ENCODE measurements at places on chromosomes 6 and 20.

DNA sequence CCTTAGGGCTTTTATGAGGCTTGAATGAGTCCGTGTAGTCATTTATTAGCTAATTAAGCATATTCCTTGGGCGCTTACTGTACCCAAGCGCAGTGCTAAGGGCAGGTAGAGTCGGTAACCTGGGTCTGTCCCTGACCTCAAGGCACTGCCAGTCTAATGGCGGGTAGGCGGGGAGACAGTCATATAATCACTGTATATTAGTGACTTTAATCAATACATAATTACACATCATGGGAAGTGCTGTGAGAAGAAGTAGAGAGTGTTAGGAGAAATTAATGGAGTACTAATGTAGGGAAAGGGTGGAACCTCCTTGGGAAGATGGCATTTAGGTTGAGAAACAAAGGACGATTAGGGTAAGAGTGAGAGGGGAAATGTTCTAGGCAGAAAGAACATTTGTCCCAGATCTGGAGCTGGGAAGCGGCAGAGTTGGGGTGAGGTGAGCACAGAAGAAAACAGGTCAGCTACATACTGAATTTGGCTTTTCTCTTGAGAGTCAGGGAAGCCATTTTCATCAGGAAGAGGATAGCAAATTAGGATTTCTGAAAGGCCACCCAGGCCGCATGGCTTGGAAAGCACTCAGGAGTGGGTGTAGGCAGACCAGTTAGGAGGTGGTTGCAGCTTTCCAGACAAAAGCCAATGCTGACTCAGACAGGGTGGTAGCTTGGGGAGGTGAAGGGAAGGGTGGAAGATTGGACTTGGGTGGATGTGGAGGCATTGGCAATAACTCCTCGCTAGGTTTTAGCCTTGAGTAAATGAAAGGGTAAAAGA lies 954 bp upstream of the BLCAP start:
- no peak for DNase-seq

DNA sequence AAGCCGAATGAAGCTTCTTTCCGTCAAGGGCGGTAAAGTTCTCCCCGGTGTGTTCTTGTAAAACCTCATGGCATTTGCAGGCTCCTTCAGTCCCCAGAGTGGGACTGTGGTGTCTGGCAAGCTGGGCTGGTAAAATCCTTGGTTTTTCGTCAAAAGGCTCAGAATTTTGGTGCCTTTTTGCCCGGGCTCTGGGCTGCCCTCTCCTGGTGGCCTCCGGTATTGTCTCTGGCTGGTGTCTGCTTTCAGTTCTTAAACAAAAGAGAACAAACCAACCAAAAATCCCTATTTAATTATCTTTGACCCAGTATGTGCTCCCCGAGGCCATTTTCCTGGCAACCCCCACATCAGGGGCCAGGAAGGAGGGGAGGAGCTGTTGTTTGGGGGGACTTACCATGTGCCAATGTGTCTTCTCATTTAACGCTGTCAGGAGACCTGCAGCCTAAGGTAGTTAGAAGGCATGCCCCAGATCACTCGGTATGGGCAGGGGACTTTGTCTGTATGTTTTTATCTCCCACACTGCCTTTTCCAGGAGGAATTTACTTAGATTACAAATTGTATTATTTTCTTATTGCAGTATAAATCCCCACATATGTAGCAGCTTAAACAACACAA lies 11.1 kb downstream of the CDH4 start:
- DNase-seq, result peak; percentile 1

DNA sequence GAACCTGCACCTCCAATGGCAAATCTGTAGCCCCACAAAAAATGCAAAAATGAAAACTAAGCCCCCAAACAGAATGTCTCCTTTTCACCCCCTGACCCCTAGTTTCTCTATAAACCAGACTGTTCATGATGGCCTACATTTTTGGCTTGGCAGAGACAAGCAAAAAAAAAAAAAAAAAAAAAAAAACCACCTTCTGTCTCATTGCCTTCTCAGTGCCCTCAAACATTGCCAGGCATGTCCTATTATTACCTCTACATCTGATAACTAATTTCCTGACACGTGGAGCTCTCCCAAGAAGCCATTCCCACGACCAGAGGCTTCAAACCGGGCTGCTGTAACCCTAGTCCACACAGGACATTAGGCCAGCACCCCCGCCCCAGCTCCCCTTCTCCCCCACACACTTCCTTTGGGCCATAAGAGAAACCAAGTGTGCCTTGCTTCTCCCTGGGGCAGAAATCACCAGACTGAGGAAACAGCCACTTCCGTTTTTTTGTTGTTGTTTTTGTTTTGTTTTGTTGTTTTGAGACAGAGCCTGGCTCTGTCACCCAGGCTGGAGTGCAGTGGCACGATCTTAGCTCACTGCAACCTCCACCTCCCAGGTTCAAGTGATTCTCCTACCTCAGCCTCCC lies 65.4 kb downstream of the GPR6 start:
- DNase-seq, result no peak

- DNase-seq, result peak; percentile 31
These were observed 12.2 kb upstream of the KCNK15 start for GRCh38 chr20:44733341-44734069.

- DNase-seq, result no peak
These were observed 56.8 kb upstream of the MTRF1L start for GRCh38 chr6:153059311-153059710.

GRCh38 chr20:8853805-8854338 lies 215.0 kb upstream of the PLCB4 start:
- DNase-seq, result peak; percentile 43

DNA sequence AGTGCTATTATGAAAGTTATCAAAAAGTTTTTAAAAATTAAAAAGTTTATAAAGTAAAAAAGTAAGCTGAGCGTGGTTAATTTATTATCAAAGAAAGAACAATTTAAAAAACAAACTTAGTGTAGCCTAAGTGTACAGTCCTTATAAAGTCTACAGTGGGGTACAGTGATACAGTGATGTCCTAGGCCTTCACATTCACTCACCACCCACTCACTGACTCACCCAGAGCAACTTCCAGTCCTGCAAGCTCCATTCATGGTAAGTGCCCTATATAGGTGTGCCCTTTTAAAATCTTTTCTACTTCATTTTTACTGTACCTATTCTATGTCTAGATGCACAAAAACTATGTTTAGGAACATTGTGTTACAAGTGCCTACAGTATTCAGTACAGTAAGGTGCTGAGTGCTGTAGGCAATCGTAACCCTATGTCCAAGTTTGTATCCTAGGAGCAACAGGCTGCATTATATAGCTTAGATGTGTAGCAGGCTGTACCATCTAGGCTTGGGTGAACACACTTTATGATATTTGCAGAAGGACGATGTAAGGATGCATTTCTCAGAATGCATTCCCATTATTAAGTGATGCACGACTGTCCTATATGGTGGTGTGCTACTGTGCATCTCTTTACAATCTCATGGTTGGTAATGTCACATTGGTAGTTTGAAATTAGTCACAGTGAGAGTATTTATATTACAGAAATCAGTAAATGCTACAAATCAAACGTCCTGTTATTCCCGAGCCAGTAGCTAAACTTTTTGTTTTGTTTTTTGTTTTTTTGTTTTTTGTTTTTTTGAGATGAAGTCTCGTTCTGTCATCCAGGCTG lies 158.3 kb downstream of the GMPR start:
- DNase-seq, result no peak

DNA sequence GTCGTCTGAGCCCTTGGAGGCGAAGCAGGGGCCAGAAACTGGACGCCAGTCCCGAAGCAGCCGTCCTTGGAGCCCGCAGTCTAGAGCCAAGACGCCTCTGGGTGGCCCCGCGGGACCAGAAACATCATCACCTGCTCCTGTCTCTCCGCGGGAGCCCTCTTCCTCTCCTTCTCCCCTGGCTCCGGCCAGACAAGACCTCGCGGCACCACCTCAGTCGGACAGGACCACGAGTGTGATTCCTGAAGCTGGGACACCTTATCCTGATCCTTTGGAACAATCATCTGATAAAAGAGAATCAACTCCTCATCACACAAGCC lies 416 bp downstream of the RSPH4A start:
- peak; percentile 47 for DNase-seq

GRCh38 chr6:102520966-102521365 lies 1127.5 kb downstream of the GRIK2 start:
- DNase-seq, result no peak

- no peak for DNase-seq
These were observed 37.6 kb downstream of the MOCS1 start for GRCh38 chr6:39896701-39897100.
